ENCODE measurements at places on chromosomes 1 and 21.

GRCh38 chr1:145983960-145984830 lies 12.2 kb downstream of the TXNIP start:
- no peak for DNase-seq

- DNase-seq: no peak
Measured at GRCh38 chr1:177444997-177445746, 274.4 kb downstream of the BRINP2 start.

DNA sequence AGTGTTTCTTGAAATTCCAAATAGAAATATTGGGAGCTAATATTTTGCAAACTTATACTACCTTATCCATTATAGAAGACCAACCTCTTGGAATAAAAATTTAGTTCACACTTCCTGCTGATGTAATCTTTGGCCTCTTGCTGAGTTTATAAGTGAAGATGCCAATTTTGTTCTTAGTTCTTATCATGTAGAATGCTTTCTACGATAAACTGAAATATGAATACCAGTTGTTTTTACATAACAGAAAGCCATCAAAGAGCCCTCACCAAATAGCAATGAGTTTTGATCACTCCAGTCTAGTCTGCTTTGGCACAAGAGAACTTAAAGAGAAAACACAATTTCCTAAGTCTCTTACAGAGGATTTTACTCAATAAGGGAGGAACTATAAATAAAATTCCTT lies 89.5 kb downstream of the DENND1B start:
- no peak for DNase-seq

GRCh38 chr1:209802117-209802779 lies 3.7 kb downstream of the IRF6 start:
- no peak for DNase-seq

DNA sequence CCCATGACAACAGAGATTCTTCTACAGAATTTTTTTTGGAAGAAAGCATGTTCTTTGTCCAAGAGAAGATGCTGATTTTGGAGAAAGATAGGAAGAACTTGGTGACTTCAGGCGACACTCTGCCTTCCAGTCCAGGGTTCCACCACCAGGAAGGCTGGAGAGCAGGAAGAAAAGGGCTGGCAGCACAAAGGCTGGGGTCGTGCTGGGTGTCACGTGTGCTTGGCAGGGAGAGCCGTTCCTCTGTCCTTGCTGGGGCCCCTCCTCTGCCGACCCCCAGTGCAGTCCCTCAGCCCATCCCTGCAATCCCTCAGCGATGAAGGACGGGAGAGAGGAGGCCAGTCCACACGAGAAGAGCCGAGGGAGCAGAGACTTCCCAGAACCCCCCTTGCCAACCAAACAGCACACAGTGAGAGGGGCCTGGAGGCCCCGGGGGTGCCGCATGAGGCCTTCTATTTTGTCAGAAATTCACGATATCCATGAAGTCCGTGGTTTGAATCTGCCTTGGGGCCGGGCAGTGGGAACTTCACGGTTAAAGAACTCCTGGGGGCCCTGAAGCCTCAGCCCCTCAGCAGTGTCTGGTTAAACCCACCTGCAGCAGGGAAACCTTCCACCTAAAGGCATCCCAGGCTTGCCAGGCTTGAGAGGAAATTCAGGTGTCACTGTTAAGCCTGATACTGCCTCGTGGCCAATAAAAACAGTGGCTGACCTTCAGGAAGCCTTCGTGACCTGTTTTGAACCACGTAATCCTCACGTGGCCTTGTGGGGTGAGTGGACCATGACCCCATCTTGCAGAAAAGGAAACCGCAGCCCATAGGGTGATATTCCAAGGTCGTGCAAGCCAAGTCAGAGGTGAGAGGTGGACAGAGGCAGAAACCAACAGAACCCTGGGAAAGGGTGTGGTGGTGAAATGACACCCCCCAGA lies 3.4 kb downstream of the KRTAP10-12 start:
- DNase-seq: no peak

DNA sequence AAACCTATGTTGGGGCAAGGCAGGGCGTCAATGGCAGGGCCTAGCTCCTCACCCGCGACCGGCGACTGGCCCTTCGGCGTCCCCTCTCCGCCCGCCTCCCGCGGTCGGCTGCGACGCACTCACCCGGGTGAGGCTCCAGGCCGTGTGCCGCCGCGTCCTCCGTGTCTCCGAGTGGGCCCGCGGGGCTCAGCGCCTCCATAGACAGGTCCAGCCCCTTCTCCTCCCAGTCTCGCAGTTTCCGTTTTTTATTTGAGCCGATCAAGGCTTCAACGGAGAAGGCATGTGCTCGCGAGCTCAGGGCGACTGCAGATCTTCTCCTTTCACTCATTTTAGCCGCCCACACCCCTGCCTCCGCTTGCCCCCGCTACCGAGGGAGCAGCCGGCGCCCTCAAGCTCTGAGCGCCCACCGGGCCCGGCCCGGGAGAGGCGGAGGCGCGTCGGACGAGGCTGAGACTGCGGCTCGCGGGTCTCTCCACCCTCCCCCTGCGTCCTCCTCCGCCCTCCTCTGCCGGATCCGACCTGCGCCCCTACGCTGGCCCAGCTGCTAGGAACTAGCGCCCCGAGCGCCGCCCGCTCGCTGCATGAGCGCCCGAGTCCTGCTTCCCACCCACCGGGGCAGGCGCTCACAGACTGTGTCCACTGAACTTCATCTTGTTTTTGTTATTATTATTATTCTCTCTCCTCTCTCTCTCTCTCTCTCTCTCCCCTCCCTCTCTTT lies 516 bp downstream of the TBX15 start:
- no peak for DNase-seq

DNA sequence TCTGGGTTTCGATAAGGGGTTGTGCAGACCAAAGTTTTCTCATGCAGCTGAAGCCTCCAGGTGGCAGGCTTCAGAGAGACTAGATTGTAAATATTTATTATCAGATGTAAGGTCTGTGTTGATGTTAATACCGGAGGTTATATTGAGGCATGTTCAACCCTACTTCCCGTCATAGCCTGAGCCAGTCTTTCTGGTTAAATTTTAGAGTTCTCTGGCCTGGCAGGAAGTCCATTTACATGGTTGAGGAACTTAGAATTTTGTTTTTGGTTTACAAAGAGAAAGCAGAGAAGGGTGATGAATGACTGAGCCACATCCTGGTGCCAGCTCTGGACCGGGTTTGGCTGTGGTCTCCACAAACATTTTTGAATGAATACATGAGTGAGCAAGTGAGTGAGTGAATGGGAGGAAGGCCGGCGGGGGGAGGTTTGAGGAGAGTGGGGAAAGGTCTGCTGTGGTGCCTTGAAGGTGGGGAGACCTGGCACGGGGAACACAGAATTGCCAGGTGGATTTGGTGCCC lies 218.5 kb downstream of the DISC1 start:
- DNase-seq: no peak

GRCh38 chr21:45640888-45641479 lies 2.5 kb upstream of the PCBP3 start:
- DNase-seq: no peak

- DNase-seq: peak; percentile 32
Measured at GRCh38 chr1:236142253-236143103, at the start of gene GPR137B. Gene GPR137B (plus strand): TSS chr1:236142539. CDS start chr1:236142623, 84 bp downstream.

DNA sequence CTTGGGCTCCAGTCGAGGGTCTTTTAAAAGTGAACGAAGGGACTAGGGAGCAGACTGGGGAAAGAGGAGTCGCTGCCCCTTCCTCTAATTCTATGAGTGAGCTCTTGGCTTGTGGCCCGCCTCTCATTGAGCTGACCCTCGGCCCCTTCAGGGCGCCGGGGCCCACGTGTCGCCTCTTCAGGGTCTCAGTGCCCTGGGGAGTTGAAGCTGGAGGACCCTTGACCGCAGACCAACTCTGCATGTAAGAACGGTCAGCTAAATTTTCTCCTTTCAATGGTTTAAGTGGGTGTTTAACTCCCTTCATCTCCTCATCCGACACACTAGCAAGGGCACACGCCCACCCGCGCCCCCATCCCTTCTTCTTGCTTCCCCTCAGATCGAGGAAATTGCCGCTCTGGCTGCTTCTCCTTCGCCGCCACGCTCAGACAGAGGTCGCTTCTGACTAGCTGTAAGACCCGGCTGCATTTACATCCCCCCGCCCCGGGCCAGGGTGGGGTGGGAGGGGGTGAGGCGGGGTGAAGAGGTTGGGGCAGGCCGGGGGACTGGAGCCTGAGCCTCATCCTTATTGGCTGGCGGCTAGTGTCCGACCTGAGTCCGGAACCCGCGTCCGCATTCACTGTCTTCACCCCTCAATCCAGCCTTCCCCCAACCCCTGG lies 10.9 kb downstream of the NR5A2 start:
- no peak for DNase-seq

GRCh38 chr21:17658931-17659330 lies 46.2 kb upstream of the BTG3 start:
- DNase-seq: no peak

GRCh38 chr1:223297800-223298199 lies 66.2 kb downstream of the SUSD4 start:
- DNase-seq: no peak

- DNase-seq: no peak
Measured at GRCh38 chr1:243488459-243489157, 232.8 kb downstream of the SDCCAG8 start.

- DNase-seq: no peak
Measured at GRCh38 chr1:56202796-56203492, 376.4 kb downstream of the PLPP3 start.

DNA sequence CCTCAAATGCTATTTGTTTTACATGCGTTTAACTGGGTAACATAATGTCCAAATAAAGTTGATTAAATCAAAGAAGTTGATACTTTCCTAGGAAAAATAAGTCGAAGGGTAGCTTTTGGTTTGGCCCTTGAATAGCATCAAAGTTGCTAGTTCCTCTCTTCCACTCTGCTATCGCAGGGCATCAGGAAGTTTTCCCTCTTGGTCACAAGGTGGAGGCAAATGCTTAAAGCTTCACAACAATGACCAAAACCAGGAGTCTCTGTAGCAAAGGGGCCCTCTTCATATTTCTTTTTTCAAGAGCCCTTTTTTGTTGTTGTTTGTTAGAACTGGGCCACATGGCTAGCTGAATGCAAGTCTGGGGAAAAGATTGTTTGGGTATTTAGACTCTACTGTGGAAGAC lies 668.4 kb downstream of the KCNT2 start:
- DNase-seq: no peak

DNA sequence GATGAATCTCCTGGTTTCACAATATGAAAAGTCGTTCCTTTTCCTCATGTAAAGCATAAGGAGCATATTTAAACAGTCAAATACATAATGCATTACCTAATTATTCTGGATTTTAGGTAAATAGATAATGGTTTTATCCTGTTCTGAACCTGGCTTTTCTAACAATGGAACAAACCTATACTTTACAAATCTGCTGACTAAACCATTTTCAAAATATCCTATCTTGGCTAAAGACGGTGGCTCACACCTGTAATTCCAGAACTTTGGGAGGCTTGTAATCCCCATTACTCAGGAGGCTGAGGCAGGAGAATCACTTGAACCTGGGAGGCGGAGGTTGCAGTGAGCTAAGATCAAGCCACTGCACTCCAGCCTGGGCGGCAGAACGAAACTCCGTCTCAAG lies 2.9 kb downstream of the SMIM12 start:
- no peak for DNase-seq

DNA sequence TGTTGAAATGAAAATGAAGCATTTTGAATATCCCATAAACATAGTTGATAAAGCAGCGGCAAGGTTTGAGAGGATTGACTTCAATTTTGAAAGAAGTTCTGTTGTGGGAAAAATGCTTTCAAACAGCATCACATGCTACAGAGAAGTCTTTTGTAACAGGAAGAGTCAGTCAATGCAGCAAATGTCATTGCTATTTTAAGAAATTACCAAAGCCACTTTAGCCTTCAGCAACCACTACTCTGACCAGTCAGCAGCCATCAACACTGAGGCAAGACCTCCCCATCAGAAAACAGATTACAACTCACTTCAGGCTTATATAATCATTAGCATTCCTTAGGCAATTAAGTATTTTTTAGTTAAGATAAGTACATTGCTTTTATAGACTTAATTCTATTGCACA lies 33.8 kb upstream of the FCRL3 start:
- no peak for DNase-seq

GRCh38 chr21:38533887-38534286 lies 35.6 kb upstream of the ERG start:
- DNase-seq: no peak

DNA sequence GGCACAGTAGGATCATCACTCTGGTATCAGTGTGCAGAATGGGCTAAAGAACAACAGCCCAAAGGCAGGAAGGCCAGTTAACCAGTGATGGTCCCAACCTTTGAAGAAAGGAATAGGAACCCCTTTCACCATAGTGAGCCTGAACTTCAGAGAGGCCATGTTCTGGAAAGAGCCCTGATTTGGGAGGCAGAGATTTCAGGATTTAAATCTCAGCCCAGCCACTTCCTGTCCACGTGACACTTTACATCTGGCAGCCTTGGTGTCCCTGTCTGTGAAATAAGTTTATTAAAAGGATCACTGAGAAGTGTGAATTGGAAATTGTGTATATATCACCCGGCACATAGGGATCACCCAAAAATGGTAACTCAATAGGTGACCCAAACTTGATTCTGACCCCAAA lies 13.0 kb downstream of the MATN1 start:
- no peak for DNase-seq

GRCh38 chr1:84426376-84426775 lies 28.1 kb downstream of the DNASE2B start:
- DNase-seq: no peak

DNA sequence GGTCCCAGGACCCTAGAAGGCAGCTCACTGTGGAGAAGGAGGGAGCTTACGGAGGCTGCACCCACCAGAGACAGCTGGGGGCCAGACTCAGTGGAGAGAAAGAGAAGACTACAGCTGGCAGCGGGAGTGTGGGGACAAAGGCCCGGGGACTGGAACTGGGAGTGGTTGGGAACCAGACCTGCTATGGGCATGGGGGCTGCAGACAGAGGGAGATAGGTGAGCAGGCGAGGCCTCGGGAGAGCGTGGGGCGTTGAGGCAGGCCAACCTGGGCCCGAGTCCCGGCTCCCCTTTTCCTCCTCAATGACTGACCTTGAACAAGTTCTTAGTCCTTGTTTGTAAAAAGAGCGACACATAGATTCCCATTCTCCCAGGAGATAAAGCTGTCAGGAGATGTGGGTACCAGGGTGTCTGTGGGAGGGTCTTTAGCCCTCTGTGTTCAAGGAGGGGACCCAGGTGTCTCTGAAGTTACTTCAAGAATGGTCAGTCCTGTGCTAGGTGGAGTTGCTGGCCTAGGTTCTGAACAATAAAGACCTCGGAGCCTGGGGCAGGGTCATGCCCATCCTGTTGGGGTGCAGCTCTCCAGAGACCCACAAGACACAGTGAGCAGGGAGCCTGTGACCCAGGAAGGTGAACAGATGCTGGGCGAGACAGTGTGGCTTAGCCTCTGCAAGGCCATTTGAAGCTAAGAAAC lies 87.9 kb downstream of the ITPKB start:
- no peak for DNase-seq

DNA sequence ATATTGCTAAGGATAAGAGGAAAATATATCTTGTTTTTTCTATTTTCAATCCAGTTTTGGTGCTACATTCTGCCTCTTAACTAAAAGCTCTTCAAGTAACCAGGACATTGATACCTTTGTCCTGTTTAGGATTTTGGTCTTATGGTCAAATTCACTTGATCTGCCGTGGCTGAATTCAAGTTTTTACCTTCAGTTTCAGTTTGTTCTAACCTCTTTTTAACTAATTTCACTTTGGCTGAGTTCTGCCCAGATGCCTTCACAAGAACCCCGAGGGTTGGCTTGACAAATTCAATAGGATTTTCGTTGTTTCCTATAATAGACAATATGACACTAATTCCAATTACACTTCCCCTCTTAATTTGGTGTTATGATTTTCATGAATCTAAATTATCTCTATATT lies 84.5 kb upstream of the C1orf21 start:
- DNase-seq: no peak
